ENCODE measurements at places on chromosomes 4 and X.

DNA sequence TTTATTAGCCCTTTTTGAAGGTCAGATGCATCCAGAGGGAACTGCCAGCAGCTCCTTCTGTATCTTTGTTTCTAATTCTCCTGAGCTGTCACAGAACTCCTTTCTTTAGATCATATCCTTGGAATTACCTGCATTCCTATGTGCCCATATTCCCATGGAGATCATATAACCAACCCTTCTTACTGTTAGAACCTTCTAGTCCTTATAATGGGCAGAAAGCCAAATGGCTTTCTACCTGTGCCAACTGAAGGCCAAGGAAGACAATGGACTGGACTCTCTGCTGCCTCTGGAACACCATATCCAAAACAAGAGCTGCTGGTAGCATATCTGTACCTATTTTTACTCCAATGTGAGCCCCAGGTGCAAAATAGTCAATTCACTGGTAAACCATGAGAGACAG lies 60.7 kb downstream of the TBC1D9 start:
- no peaks in the 10 kb centered on the region for H3K4me1 ChIP-seq
- peaks cover 11% of the 10 kb centered on the region for H3K27me3 ChIP-seq
- no peaks in the 10 kb centered on the region for H3K36me3 ChIP-seq
- no peak for ATAC-seq
- H3K4me3 ChIP-seq, result no peak overlapping the region

GRCh38 chr4:144687466-144687865 lies 41.5 kb downstream of the HHIP start:
- H3K27ac ChIP-seq, result no peak overlapping the region
- H3K4me3 ChIP-seq, result no peak overlapping the region
- H3K4me1 ChIP-seq, result no peaks in the 10 kb centered on the region
- no peak for ATAC-seq
- no peaks in the 10 kb centered on the region for H3K36me3 ChIP-seq

DNA sequence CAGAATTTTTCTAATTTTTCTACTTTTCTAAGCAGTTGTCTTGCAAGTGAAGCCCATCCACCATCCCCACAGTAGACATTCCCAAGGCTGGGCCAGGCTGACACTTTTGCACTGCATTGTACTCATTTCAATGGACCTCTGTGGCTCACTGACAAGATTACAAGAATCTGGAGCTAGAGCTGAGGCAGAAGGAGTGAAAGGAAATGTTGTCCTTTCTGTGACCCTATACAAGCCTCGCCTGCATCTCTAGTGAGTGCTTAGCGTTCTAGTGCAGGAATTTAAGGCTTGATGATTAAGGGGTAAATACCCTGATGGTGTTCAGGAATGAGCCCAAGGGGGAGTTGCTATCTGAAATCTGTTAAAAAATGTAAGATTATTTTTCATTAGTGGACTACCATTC lies 6.3 kb downstream of the MAGED1 start:
- peaks cover 54% of the 10 kb centered on the region for H3K36me3 ChIP-seq
- H3K4me1 ChIP-seq, result no peaks in the 10 kb centered on the region
- no peak for ATAC-seq
- H3K27ac ChIP-seq, result no peak overlapping the region

- peak overlapping the region; percentile 58 for H3K27ac ChIP-seq
- no peaks in the 10 kb centered on the region for H3K36me3 ChIP-seq
- H3K27me3 ChIP-seq, result no peaks in the 10 kb centered on the region
Measured at GRCh38 chrX:12843668-12844279, 23.1 kb upstream of the TLR7 start.

GRCh38 chr4:16544251-16544721 lies 318.0 kb upstream of the TAPT1 start:
- no peak overlapping the region for H3K27ac ChIP-seq
- ATAC-seq, result no peak
- H3K27me3 ChIP-seq, result no peaks in the 10 kb centered on the region
- no peaks in the 10 kb centered on the region for H3K36me3 ChIP-seq

- peak overlapping the region; percentile 72 for H3K4me3 ChIP-seq
- ATAC-seq, result peak; percentile 78
- peaks cover 44% of the 10 kb centered on the region for H3K4me1 ChIP-seq
- H3K27me3 ChIP-seq, result no peaks in the 10 kb centered on the region
Measured at GRCh38 chr4:38980903-38981676, 51.1 kb downstream of the TMEM156 start.
